ENCODE measurements at places on chromosomes 3 and 15. TPM values are rescaled to one million over a fixed set of nuclear protein-coding genes. Genes with fewer than 3 reads are reported as not detected.

HIGD1A gene
- 80.7 TPM for total RNA-seq

IGSF11 gene
- total RNA-seq, result 1.7 TPM

FOXL2NB gene
- 5.1 TPM for total RNA-seq

GOLGA8R gene
- total RNA-seq, result 0.50 TPM

KAT2B gene
- total RNA-seq, result 2.0 TPM

DAPK2 gene
- 2.3 TPM for total RNA-seq

INKA1 gene
- 1.4 TPM for total RNA-seq

EAF2 gene
- 7.6 TPM for total RNA-seq

HTR3E gene
- total RNA-seq, result not detected

KLHL40 gene
- not detected for total RNA-seq

RTP4 gene
- not detected for total RNA-seq

TF gene
- total RNA-seq, result 9.3 TPM

TTLL13 gene
- total RNA-seq, result 0.18 TPM

THBS1 gene
- total RNA-seq, result 37.1 TPM

RTP1 gene
- 5.6 TPM for total RNA-seq

BMF gene
- 36.9 TPM for total RNA-seq

SCAP gene
- total RNA-seq, result 115 TPM

GASK1A gene
- 7.7 TPM for total RNA-seq

CCNB2 gene
- 98.8 TPM for total RNA-seq

PLIN1 gene
- 0.70 TPM for total RNA-seq

Data from WTC11 (cell line).